Right renal cortex interstitium (tissue), 3 donors: ENCODE measurements at places on chromosomes 2 and 18. TPM values are rescaled to one million over a fixed set of nuclear protein-coding genes. Genes with fewer than 3 reads are reported as not detected.

DNA sequence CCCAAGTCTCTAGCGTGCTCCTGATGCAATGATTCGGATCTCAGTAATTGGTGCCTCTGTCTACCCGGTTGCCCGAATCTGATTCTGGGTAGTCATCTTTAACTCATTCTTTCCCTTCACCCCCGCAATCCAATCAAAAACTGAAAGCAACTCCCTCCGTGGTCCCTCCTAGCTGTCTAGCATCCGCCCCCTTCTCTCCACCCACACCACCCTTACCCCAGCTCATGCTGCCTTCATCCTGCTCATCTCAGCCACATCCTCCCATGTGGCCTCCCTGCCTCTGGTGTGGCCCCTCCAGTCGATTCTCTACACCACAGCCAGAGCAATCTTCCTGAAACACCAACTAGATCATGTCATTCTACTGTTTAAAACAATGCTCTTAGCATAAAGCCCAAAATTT lies 62.3 kb downstream of the TTC32 start:
- DNase-seq = no peak

DNA sequence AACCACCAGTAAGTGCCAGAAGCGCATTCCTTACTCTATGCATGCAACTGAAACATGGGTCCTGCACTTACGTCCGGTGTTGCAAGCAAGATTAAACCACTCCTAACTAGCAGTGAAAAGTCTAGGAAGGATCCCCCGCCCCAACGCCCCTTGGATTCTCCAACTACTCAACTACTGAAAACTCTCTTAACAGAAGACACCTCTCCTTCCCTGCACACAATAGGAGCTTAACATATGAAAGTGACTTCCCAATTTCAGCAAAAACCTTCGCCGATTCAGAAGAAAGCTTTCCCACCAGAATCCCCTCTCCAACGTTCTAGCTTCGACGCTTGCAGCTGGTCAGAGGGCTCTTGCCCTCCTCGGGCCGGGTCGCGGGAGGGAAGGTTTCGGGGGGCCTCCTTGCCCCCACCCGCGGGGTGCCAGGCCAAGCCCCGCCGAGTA lies 578 bp downstream of the IWS1 start:
- DNase-seq = no peak

DNA sequence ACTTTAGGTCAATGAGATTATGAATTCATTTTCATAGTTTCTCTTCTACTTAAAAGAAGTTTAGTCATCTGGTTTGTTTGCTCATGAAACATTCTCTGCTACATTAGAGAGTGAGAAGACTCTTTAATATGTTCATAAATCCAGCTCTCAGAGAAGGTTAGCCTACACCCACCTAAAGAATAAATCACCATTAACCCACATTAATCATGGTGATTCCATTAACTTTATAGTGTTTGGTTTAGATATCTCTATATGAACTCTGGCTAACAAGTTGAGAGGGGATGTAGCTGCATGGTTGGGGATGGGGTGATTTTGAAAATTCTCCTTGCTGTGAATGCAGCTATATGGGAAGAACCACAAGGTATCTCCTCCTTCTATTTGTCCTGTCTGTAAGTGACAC lies 10.7 kb downstream of the TFPI start:
- DNase-seq = no peak

DNA sequence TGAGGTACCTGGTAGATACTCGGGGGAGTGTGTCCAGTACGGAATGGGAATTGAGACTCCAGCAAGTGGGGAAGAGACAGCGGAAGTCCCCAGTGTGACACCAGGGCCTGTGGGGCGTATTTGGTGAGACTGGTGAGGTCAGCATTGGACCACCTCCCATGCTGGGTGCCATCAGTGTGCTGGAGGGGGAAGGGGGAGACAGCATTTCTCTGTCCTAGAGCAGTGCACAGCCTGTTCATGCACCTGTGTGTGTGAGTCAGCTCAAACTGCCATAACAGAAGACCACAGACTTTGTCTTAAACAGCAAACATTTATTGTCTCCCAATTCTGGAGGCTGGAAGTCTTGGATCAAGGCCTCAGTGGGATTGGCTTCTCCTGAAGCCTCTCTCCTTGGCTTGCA lies 301.8 kb downstream of the GBX2 start:
- DNase-seq = no peak

GRCh38 chr2:171225302-171225980 lies 64.7 kb upstream of the TLK1 start:
- DNase-seq = no peak

- DNase-seq = no peak
Observed at GRCh38 chr2:9165625-9166024, 41.0 kb upstream of the ASAP2 start.

GRCh38 chr2:85759257-85759613 lies 5.4 kb downstream of the ATOH8 start:
- no peak for DNase-seq

DNA sequence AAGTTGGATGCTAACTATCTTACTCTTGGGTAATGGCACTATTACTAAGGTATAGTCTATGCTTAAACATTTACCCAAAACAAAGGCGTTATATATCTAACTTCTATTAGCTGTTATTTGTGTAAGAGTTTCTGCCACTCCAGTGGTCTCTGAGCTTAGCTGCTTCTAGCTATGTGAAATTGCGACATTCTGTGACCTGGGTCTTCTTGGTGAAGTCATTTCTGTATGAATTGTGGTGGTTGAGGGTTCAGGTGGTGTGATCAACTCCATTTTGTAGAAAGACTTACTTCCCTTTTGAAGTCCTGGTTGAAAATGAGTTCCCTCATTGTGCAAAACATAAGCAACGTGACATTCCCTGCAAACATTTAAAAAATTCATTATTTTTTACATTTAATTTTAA lies 221.6 kb downstream of the PIK3C3 start:
- no peak for DNase-seq

GRCh38 chr2:20125616-20126015 lies 74.2 kb upstream of the LAPTM4A start:
- DNase-seq = no peak

GRCh38 chr2:70886541-70886987 lies 49.1 kb upstream of the ATP6V1B1 start:
- no peak for DNase-seq

GRCh38 chr2:162293122-162293786 lies 25.2 kb downstream of the IFIH1 start:
- no peak for DNase-seq

DNA sequence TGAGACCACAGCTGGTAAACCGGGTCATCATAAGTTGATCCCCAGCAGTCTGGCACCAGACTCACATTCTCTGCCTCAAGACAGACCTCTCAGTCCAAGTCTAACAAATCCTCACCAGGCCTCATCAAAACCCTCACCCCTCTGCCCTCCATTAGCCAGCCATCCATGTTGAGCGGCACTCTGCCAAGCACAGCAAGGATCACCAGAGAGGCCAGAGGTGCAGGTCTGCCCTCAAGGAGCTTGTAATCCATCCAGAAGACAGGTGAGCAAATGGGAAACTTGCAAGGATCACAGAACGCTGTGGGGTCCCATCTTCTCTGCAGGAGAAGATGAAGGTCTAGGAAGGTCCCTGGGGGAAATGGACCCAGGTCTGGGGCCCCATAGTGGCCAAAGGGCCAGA lies 63.6 kb downstream of the TNS1 start:
- no peak for DNase-seq

- no peak for DNase-seq
Observed at GRCh38 chr2:177175917-177176668, 36.5 kb upstream of the HNRNPA3 start.

DNA sequence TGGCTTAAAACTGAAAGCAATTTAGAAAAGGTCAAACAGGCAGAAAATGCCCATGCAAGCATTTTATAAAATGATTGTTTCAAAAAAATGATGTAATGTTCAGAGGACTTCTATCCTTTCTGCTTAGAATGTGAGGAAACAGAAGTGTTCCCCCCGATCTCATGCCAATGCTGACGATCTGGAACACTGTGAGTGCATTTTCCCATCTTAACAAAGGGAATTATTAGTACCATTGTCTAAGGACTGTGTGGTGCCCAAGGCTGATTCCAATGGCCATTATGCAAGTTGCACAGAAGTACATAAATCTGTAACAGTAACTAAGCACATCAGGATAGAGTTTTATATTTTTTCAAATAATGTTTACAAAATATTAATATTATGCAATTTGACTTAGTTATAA lies 185.3 kb downstream of the MYT1L start:
- no peak for DNase-seq

DNA sequence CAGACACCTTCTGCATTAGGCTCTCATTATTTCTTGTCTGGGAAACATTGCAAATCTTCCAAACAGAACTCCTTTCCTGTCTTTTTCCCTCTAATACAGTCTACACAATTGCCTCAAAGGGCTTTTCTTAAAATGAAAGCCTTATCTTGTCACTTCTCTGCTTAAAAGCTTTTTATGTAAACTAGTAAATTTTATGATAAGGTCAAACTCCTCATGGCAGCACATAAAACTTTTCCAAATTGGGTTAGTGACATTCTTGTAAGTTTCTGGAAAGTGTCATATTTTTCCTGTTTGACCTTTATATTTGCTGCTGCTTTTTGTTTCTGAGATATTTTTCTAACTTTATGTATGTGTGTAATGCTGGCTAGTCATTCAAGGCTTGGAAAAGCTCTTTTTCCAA lies 261.4 kb upstream of the KLHL14 start:
- DNase-seq = no peak

GRCh38 chr2:238427435-238428162 lies 872 bp downstream of the ASB1 start:
- DNase-seq = no peak

- no peak for DNase-seq
Observed at GRCh38 chr18:38709122-38709521, 1143.5 kb upstream of the CELF4 start.

DNA sequence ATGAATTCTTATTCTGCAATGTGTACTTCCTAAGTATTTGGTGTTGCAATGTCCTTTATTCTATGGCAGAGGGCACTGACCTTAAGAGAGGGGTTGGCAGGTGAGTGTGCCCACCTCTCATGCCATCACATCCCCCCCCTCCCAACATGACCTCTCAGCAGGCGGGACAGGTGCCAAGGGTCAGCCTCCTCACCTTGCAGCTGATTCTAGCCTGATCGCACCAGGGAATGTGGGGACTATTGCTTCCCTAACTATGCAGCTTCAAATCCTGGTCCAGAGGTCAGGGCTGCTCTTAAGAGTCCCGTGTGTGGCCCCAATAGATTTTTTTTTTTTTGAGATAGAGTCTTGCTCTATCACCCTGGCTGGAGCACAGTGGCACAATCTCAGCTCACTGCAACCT lies 9.5 kb downstream of the HJURP start:
- no peak for DNase-seq

DNA sequence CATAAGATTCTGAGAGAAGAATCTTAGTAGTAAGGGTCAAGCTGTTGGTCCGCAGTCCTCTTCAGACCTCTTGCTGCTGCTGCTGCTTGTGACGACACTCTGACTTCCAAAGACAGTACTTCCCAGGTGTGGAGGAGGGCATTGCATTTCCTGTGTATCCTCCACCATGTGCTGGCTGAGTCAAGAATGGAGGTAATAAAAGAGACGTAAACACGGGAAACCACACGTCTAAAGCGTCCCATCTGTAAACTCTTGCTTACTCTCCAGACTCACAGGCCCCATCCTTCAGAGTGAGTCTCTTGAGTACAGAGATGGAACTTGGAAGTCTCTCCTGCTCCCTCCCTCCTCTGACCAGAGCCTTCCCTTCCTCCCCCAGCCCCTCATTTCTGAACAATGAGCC lies 25.6 kb downstream of the KLHL29 start:
- DNase-seq = no peak

The COA5 gene
- polyA plus RNA-seq = 78.8 TPM

The CPO gene
- 1.3 TPM for polyA plus RNA-seq

The MTHFD2 gene
- 29.8 TPM for polyA plus RNA-seq

The PTPRN gene
- polyA plus RNA-seq = 0.08 TPM

The LHCGR gene
- 0.25 TPM for polyA plus RNA-seq

The TET3 gene
- polyA plus RNA-seq = 22.3 TPM

The UGT1A1 gene
- 0.18 TPM for polyA plus RNA-seq

The FAM124B gene
- 2.3 TPM for polyA plus RNA-seq

The VWC2L gene
- 0.07 TPM for polyA plus RNA-seq

The FN1 gene
- 430 TPM for polyA plus RNA-seq

The TUBA4B gene
- polyA plus RNA-seq = 1.4 TPM

The MZT2A gene
- 31.9 TPM for polyA plus RNA-seq

The NPAS2 gene
- 12.0 TPM for polyA plus RNA-seq

The CNRIP1 gene
- polyA plus RNA-seq = 24.2 TPM

The HOXD12 gene
- polyA plus RNA-seq = 0.42 TPM

The CD207 gene
- polyA plus RNA-seq = 0.07 TPM

The WNT6 gene
- polyA plus RNA-seq = 0.15 TPM

The TNFAIP6 gene
- polyA plus RNA-seq = 1.4 TPM

The GPR39 gene
- 4.8 TPM for polyA plus RNA-seq
